ENCODE measurements at places on chromosomes 1 and 21.

DNA sequence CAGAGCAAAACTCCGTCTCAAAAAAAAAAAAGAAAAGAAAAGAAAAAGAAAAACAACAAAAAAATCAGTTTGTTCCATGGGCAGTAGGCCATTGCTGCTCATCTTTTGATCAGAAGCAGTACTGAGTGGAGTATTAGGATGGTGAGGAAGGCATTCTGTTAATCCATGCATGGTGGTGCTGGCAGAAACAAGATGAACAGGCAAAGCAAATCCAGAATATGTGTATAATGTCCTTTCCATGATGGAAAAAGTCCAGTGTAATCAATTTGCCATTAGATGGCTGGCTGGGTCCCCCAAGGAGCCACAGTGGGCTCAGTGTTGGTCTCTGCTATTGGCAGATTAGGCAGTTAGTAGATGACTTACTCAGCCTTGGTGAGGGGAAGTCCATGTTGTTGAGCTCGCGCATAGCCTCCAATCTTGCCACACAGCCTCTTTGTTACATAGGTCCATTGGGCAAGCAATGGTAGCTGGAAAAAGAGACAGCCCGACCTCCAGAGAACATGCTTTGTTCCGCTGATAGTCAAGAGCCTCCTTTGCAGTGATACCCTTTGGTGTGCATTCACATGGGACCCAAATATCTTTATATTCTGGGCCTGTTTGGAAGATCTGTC, 23.3 kb downstream of the H3-3A start:
- DNase-seq, result no peak

DNA sequence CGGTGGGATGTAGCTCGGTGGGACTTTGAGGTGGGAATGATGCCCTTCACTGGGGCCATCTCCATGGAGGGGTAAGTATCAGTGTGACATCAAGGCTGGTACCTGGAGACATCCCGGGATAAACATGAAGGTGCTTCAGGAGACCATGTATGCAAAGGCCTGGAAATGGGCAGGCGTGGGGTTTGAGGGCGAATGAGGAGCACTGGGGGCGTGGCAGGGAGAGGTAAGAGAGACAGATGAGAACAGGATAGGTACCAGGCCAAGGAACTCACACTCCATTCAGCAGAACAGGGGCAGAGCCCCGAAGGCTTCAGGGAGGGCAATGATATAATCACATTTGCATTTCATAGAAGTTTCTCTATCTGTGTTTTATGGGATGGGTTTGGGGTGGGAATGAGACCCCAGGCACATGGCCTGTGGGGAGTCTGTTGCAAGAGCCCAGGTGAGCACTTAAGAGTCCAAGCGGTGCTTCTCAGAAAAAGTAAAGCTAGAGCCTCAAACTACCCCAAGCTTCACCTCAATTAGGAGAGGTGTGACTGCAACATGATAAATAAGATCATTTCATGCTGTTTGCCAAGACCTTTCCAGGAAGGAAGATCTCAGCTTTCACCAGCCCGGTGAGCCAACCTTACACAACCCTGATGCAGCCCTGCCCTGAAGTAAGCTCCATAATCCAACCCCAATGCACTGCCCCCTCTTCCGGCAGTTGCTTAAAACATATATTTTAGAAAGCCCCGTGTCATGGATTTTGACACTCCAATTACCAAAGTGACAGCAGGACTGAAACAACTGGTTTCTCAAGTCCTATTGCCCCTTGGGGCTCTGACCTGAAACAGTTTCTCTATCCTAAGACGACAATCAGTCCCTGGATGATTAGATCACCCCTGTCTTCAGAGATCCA, 7.4 kb downstream of the S100A9 start:
- no peak for DNase-seq

DNA sequence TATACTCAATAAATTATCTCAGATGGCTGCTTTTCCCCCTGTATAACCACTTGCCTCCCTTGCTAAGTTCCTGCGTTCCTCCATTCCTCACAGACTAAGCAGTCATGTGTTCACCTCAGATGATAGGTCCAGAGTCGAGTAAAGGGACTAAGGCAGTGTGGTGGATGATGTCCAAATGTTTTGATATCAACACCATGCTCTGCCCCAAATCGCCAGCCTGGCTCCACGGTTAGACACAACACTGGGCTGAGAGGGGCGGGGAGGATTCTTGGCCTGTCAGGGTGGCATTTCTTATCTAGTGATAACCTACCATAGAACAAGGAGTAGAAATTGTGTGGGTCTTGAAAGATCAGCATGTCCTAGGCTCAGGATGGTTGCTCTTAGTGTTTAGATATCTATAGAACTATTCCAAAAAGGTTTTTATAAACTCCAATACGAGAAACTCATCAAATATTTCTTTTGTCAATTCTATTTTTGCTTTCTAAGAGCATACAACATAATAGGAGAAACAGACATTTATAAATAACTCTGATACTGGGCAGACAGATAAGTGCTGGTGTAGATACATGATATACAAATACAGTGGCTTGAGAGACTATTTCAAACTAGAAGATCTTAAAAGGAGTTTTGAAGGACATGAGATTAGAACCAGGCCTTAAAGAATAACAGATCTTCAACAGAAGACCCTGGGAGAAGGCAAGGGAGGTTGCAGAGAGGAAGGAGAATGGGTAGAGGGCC, 21.5 kb downstream of the GJA5 start:
- no peak for DNase-seq

DNA sequence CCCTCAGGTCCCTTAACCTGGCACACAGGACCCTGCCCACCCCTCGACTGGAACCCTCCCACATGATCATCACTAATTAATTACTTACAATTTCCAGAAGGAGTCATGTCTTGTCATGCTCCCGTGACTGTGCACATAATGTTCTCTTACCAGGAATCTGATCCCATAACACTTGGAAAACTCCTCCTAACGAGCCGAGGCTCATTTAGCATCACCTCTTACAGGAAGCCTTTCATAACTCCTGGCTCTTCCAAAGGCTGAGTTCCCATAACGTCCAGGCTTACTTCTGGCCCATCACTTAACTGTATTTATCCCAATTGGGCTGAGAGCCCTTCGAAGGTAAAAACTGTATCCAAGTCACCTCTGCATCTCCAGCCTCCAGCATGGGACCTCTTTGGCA, 147.9 kb upstream of the JUN start:
- no peak for DNase-seq

DNA sequence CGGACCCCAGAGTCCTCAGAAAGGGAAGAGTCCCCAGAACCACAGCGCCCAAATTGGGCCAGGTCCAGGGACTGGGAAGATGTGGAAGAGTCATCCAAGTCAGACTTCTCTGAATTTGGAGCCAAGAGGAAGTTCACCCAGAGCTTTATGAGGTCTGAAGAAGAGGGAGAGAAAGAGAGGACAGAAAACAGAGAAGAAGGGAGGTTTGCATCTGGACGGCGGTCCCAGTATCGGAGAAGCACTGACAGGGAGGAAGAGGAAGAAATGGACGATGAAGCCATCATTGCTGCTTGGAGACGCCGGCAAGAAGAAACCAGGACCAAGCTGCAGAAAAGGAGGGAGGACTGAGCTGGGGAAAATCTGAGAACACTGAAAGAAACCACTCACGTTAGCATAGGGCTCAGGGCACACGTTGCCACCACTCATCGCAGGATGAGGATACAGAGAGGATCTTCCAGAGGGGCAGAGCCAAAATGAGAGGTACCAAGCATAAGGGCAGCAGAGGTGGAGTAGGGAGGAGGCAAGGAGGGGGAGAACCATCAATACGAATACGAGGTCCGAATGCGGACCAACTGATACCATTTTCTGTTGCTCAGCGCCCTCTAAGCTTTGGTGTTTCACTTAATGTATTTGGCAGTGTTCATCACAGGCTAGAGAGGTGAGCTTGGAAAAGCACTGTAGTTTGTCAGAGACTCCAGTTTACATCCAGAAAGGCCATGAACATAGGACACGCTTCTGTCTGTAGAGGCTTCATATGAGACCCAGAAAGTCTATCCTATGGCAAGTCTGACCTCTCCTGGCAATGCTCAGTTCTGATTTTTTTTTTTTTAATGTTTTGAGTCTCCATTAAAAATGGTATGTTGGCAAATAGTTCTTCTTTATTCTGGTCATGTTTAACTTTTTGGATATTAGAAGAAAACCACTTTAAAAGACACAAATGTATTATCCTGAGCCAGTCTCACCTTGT, 34.7 kb downstream of the STYXL2 start:
- no peak for DNase-seq

- no peak for DNase-seq
These were observed 193.8 kb downstream of the KCNH1 start for GRCh38 chr1:210940081-210940617.

GRCh38 chr1:101188331-101188730, 48.5 kb upstream of the S1PR1 start:
- DNase-seq, result no peak

DNA sequence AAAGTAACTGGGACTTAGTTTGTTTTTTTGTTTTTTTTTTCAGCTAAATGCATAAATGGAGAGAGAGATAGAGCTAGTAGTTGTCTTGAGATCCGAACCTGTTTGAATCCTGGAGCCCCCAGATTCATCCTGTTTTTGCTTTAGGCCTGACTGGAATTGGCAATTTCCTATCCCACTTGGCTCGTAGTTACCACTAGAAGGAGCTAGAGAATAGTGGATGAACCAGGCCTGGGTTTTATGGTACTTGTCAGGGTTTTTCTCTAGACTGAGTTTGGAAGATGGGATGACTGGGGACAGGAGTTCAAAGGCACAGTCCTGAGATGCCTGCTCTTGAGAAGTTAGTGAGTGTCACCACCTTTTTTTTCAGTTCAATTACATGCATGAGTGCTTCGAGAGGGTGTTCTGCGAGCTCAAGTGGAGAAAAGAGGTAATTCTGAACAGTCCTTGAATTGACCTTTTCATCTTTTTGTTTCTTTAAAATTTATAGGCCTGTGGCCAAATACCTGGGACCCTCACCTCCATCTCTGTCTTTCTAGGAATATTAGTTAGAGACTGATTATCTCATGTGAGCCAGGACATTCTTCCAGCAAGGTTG, 23.4 kb downstream of the CELF3 start:
- no peak for DNase-seq

DNA sequence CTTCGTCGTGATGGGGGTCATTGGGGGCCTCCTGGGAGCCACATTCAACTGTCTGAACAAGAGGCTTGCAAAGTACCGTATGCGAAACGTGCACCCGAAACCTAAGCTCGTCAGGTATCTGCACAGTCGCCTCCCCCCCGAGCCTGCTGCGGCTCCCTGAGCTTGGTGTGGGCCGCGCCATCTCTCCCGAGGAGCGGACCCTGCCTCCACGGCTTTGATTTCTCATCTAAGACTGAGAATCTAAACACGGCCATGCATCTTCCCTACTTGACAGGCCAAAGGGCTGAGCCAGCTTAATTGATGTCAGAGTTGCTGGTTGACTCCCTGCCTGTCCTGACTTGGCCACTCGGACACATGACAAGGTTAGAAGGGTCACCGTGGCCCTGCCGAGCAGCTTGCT, 19.1 kb downstream of the NPPA start:
- DNase-seq, result no peak

DNA sequence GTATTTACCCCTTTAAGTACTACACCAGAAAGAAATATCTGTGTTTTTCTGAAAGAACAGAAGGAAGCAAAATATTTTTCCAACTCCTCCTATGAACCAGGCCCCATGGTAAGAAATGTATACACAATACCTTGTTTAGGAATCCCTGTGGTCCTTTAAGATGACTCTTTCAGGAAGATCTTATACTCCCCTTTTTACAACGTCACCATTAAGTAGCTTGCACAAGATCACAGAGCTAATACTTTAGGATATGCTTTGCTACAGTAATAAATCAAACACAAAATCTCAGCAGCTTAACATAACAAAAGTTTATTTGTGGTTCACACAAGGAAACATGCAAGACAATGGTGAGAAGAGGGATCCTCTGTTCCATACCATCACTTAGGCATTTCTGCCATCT, 8.8 kb upstream of the LAMB3 start:
- no peak for DNase-seq

Measured in ecto neural progenitor cell (in vitro differentiated cells).